Cortex of kidney (tissue), 1 donor: ENCODE measurements at places on chromosomes 16 and 17.

GRCh38 chr16:85990861-85991301 lies 91.9 kb downstream of the IRF8 start:
- DNase-seq: no peak

DNA sequence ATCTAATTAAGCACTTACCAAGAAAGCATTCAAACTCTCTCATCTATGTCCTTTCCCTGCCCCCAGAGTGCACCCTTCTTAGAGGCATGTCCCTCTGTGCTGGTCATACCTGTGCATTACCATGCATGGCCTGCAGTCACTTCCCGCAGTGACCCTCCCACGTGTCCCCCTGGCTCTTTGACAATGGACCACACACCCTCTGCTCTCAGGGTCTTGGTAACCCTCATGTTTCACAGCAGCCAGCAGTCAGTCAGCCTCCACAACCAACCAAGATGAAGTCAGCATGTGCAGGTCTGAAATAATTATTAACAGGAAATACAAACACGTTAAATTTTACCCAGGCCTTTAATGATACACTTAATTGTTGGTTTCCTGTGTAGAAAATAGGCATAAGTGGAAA lies 10.1 kb downstream of the KRT33A start:
- no peak for DNase-seq

DNA sequence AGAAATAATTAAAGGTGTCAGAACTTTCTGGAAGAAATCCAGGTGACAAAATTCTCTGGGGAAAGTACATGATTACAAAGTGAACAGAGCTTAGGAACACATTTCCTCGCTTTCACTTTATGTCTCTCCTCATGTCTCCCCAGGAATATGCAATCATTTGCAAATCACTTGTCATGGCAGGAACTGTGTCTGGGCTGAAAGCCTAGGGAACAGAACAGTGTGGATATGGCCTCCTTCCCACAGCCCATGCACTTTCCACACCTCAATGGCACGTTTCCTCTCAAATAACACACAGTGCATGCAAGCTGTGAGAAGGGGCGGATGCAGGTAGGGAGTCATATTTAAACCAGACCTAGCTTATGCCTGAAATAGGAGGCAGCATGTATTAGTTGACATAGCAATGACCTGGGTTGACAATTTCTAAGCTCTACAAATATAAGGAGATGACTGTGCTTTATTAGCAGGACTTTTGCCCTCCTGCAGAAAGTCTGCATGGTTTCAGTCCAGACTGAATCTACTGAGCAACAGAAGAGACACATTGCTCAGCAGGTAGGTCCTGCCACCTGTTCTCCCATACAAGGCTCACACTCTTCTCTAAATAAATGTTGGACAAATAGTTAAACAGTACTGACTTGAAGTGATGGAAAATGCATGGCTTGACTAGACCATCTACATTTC lies 236.0 kb upstream of the ELAC2 start:
- DNase-seq: no peak

GRCh38 chr17:488993-489757 lies 136.6 kb upstream of the RPH3AL start:
- DNase-seq: no peak

DNA sequence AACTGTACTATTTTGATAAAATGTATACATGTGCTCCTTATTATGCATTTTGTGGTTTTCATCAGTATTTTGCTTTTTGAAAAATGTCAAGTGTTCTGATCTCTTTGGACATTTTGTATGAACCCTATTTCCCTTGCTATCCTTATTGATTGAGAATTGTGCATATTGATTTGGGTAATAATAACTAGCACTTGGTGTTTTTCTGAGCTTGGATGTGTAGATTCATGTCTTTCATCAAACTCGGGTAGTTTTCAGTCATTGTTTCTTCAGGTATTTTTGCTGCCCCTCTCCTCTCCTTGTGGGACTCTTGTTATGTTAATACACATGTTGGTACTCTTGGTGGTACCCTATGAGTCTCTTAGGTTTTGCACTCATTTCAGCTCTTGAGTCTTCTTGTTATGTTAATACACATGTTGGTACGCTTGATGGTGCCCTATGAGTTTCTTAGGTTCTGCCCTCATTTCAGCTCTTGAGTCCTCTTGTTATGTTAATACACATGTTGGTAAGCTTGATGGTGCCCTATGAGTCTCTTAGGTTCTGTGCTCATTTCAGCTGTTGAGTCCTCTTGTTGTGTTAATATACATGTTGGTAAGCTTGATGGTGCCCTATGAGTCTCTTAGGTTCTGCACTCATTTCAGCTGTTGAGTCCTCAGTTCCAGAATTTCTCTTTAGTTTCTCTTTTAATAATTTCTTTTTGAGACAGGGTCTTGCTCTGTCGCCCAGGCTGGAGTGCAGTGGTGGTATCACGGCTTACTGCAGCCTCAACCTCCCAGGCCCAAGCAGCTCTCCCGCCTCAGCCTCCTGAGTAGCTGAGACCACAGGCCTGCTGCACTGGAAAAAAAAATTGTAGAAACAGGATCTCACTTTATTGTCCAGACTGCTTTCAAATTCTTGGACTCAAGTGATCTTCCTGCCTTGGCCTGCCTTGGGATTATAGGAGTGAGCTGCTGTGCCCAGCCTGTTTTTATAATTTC lies 19.3 kb downstream of the ZNF750 start:
- DNase-seq: no peak

GRCh38 chr16:46629331-46630219 lies 8.4 kb upstream of the SHCBP1 start:
- no peak for DNase-seq

DNA sequence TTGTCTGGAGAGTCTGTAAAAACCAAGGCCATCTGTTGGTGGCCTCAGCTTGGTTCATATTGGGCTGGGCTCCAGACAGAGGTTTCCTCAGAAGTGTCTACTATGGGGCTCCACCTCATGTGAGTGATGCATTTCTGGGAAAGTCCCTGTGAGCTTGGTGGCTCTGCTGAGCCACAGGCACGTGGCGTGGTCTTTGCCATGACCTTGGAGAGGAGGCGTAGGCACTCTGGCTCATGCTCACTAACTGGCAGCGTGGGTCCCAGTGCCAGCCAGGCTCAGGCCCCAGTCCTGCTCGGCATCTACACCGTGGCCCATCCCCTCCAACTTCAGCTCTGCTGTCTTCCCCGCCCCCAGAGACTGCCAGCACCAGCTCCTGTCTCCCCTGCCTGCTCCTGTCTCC lies 10.7 kb upstream of the SMTNL2 start:
- DNase-seq: no peak

DNA sequence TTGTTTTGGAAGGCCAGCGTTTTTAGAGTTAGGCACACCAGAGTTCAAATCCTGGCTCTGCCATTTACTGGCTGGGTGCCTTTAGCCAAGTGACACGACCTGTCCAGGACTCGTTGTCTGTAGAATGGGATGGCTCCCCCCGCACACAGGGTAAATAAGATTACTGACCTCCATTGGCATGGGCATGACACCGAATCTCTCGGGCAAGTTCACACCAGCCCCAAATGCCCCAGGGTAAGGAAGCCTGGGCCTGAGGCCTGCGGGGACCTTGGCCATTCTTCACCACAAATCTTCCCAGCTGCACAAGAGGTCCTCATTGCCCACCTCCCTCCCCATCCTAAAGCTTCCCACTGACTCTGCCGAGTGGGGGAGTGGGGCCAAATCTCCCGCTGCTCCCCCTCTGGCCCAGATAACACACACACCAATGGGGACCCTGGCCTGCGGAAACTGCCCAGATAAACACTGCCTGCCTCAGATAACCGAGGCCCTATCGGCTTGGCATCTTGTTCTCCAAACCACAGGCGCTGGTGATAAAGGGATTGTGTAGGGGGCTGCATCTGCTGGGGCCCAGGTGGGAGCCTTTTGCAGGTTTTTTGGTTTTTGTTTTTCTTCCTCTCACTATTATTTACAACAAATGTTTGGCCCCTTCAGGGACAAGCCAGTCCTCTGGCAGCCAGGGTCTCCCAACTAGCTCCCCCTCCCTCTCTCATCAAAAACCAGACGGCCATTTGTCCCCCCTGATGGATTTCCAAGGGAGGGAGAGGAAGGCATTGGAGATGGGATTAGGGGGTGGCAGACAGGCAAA lies 75.0 kb upstream of the LHX1 start:
- no peak for DNase-seq

DNA sequence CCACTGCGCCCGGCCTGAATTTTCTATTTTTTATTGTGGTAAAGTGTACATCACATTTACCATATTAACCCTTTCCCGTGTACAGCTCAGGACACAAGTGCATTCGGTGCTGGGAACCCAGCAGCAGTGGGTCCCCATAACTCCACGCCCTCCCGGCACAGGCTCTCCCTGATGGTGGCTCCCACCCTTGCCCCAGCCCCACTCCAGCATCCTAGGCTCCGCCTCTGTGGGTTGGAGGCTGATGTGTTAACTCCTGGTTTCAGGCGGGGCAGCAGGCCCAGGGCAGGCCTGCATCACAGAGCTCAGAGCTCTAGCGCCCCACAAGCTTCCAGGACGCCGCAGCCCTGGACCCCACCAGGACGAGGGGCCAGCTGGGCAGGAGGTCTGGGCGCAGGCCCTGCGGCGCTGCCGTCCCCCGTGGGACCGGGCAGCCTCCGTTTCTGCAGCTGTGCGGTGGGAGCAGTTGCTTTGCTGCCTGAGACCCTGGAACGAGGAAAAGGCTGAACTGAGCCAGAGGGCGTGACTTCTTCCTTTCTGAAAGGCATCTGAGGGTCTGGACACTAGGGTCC lies 19.6 kb downstream of the ZFPM1 start:
- no peak for DNase-seq

DNA sequence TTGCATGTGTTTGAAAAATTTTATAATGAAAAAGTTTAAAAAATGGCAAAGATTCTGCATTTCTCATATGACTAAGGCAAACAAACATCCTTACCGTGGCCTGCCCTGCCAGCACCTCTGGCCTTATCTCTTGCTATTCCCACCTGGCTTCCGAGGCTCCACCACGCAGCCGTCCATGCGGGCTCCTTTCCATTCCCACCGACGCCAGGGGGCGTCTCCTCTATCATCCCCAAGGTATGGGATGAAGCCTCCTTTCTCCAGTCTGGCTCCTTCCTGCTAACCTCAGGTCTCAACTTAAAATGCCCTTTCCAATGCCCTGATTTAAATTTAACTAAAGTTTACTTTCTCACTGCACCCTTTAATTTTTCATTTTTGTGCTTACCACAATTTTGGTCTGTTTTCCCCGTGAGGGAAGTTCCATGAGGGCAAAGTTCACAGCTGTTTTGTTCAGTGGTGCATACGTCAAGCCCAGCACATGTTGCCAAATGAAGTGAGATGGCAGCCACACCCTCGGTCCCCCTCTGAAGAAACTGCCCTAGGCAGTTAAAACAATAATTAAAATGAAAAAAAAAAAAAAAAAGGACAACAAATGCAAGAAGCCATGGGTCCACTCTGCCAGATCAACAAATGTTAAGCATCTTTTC lies 13.3 kb upstream of the SDK2 start:
- no peak for DNase-seq

DNA sequence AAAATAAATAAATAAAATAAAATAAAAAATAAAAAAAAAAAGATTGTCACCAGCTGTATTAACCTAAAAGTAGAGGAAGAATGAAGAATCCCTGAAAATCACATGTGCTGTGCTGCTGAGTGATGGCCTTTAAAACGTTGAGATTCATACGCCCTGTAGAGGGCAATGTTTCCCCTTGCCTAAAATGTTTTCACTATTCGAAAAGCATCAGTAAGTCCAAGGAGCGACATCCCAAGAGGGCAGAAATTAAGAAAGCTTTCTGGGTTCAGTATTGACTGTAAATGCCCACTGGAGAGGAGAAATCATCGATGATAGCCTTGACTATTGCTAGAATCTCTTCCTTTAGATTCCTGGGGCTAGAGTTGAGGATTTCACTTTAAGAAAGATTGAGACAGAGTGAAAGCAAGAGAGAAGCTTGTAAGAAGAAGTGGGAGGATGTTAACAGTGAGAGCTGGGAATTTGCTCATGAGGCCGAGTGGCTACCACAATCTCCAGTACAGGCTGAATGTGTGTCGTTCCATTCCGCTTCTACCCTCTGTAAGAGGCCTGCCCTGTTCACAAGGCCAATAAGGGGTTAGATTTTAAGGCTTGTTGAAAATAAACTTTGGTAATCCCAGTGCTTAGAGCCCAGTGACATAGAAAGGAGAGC lies 170.8 kb upstream of the FAM20A start:
- no peak for DNase-seq

GRCh38 chr17:50364715-50365114 lies 8.3 kb downstream of the MRPL27 start:
- DNase-seq: no peak

DNA sequence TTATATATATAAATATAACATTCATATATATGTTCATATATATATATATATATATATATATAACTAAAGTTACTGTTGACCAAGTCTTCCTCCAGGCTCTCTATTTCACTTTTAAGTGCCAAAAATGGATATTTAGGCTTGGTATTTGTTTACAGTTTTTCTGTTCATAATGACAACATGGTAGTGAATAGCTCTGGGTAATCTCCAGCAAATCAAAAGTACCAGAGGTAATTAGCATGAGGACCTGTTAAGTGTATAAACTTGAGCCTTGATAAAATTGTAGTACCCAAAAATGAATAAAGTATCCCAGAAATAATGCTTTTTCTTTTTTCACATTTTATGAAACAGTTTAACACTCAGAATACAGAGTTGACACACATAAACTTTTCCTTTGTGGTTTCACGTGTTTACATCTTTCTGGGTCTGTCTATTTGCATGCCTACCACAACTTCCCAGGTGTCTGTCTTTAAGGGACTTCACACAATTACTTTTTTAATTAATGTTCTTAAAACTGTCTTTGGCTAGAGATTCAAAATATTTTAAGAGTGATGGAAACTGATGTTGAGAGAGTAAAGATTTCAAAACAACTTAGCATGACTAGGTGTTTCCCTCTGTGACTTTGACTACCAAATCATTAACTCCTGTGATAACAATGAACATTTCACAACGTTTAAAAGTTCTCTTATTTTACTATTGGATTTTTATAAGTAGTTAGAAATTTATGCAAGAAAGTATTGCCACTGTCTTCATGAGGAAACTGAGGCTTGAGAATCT lies 47.9 kb downstream of the RABEP1 start:
- DNase-seq: no peak

DNA sequence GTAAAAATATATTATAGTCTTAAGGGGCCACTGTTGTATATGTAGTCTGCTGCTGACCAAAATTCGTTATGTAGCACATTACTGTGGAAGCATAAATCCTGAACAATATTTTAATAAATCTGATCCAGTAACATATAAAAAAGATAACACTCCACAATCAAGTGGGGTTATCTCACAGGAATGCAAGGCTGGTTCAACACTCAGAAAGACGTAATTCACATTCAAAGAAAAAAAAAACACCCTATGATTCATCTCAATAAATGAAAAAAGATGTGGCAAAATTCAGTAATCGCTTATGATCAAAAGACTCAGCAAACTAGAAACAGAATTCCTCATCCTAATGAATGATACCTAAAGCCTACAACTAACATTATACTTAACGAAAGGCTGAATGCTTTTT lies 47.8 kb downstream of the CREBBP start:
- no peak for DNase-seq

GRCh38 chr16:19688396-19689024 lies 29.5 kb downstream of the KNOP1 start:
- DNase-seq: no peak

DNA sequence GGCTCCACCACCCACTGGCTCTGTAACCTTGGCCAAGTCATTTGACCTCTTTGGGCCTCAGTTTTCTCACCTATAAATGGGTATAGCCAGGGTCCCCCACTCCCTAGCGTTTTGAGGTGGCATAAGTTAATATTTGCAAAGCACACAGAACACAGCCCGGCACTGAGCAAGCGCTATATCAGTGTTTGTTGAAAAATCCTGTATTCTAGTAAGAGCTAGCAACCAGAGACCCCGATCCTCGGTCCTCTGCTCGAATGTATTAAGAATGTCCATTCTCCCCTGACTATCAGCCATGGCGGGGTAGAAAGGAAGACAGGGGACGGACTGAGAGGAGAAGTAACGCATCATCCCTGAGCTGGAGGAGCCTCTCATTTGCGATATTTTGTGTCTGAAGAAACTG lies 131.2 kb downstream of the IRF8 start:
- no peak for DNase-seq
